ENCODE measurements at places on chromosomes 3 and 15. TPM values are rescaled to one million over a fixed set of nuclear protein-coding genes. Genes with fewer than 3 reads are reported as not detected.

GRCh38 chr3:133977568-133977967 is 52.2 kb downstream of the SLCO2A1 start:
- H3K27ac ChIP-seq = no peak overlapping the region
- H3K4me3 ChIP-seq = no peak overlapping the region
- no peaks in the 10 kb centered on the region for H3K36me3 ChIP-seq
- H3K4me1 ChIP-seq = no peaks in the 10 kb centered on the region

GRCh38 chr3:33980252-33980651 is 181.8 kb downstream of the PDCD6IP start:
- no peaks in the 10 kb centered on the region for H3K36me3 ChIP-seq
- H3K27ac ChIP-seq = no peak overlapping the region
- DNase-seq = no peak
- H3K4me1 ChIP-seq = no peaks in the 10 kb centered on the region
- no peaks in the 10 kb centered on the region for H3K27me3 ChIP-seq

- DNase-seq = no peak
- H3K4me3 ChIP-seq = no peak overlapping the region
- H3K27me3 ChIP-seq = no peaks in the 10 kb centered on the region
- H3K27ac ChIP-seq = no peak overlapping the region
These were observed 55.4 kb downstream of the RASGRF1 start for GRCh38 chr15:79035111-79035601.

DNA sequence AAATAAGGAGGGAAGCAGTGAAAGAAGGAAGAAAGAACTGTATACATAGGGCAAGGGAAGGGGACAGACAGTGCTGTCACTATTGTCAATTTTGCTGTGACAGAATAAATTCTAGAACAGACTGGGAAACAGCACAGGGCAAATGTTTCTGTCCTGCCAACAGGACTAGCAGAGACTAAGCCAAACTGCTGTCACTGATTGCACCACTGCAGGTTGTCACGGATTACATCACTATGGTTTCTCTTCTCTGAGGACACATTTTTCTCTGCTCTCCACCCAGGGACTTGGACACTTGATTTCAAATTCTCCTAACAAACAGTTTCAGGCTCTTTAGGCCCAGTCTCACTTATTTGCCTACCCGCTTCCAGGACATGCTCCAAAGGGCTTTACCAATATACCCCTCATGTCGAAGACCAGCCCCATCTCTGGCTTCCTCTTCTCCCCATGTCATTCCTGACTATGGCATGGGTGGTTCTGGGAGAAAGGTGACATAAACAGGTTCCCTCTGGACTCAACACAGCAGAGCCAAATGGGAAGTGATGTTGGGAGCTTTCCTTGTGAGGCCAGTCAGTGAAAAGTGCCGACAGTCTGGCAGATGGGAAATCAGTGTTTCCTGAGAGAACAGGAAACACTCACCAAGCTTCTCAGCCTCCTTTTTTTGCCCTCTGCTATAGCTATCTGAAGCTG is 70.2 kb upstream of the ST3GAL6 start:
- no peak for DNase-seq
- H3K27ac ChIP-seq = no peak overlapping the region
- peaks cover 18% of the 10 kb centered on the region for H3K4me1 ChIP-seq
- H3K36me3 ChIP-seq = no peaks in the 10 kb centered on the region
- no peak overlapping the region for H3K4me3 ChIP-seq

GRCh38 chr3:13536832-13537231 is 12.1 kb upstream of the FBLN2 start:
- H3K27ac ChIP-seq = no peak overlapping the region
- no peak for DNase-seq
- H3K4me3 ChIP-seq = no peak overlapping the region
- no peaks in the 10 kb centered on the region for H3K36me3 ChIP-seq

Gene RTP4
- 1.0 TPM for total RNA-seq
